ENCODE measurements at places on chromosomes 11 and 22.

DNA sequence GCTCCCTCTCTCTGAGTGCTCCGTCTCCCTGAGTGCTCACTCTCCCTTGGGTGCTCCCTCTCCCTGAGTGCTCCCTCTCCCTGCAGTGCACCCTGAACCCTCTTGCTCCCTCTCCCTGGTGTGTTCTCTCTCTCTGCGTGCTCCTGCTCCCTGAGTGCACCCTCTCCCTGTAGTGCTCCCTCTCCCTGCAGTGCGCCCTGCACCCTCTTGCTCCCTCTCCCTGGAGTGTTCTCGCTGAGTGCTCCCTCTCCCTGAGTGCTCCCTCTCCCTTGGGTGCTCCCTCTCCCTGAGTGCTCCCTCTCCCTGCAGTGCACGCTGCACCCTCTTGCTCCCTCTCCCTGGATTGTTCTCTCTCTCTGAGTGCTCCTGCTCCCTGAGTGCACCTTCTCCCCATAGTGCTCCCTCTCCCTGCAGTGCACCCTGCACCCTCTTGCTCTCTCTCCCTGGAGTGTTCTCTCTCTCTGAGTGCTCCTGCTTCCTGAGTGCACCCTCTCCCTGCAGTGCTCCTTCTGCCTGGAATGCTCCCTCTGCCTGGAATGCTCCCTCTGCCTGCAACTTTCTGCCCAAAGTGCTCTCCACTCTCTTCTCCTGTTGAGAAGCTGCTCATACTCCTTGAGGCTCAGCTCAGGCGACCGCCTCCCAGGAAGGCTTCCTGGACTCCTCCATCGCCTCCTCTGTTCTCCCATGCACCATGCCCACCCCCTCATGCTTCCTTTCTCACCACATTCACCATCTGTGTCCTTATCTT lies 48.4 kb upstream of the WNT7B start:
- DNase-seq: no peak

DNA sequence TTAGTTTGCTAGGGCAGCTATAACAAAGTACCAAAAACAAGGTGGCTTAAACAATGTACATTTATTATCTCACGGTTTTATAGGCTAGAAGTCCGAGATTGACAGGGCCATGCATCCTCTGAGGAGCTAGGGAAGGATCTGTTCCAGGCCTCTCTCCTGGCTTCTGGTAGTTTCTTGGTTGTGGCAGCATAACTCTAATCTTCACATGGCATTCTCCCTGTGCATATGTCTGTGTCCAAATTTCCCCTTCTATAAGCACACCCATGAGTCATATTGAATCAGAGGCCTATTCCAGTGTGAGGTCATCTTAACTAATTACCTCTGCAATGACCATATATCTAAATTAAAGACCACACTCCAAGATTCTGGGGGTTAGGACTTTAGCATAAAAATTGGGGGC lies 31.3 kb upstream of the MMP13 start:
- no peak for DNase-seq

DNA sequence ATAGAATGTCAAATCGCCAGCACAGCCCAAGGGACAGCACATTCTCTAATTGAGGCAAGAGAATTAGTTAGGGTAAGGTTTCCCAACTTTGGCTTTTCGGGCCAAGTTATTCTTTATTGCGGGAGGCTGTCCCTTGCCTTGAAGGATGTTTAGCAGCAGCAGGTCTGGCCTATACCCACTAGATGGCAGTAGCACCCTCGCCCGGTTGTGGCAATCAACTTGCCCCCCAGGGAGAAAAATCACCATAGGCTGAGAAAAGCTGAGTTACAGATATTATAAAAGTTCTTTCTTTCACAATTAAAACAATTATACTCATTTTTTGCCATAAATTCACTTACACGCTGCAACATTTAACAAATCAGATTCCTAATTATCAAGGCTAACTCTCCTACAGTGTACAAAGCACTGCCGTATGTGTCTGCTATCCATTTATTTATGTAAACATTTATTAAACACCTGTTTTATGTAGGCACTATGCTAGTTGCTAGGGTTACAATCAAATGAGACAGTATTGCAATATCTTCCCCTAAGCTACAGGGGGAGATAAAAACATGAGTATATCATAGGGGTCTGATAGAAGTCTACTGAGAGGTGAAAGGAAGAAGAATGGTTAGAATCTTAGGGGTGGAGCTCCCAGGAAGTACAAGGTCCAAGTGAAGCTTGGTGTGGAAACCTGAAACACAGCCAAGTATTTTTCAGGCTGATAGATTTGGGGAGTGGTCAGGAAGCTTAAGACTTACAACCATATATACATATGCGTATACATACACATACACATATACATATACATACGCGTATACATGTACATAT lies 452.3 kb downstream of the RAB38 start:
- no peak for DNase-seq

DNA sequence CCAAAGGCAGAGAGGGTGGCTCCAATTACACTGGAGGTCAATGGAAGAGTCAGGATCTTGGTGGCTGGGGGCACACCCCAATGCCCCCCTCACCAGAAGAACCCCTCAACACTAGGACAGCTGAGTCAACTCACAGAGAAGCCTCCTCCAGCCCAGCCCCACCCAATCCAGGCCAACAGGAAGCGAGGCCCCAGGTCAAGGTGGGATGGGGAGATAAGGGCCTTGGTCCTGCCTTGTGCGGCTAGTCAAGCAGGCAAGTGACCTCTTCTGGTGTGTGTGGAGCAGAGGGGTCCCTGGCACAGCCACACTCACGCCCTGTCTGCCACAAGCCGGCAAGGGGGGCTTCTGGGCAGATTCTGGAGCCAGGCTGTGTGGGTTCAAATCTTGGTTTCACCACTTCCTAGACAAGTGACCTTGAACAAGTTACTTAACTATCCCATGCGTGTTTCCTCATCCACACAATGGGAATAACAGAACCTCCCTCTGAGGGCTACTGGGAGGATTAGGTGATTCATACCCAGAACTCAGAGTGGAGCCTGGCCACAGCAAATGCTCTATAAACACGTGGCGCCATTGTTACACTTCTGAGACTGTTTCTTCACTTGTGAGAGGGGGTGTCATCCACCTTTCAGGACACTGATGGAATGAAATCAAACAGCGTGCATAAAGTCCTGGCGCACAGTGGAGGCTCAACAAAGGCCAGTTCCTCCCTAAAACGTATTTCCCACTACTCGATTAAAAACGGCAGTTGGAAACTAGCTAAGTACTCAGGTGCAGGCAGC lies 3.2 kb downstream of the TTLL12 start:
- DNase-seq: no peak

- DNase-seq: no peak
Measured at GRCh38 chr11:72607496-72607895, 66.7 kb downstream of the PDE2A start.

Measured in thymus (tissue), 14 donors.